GM12892 (cell line): ENCODE measurements at places on chromosomes 6 and 20.

- DNase-seq = no peak
Observed at GRCh38 chr6:155310596-155310995, 3.7 kb downstream of the TFB1M start.

DNA sequence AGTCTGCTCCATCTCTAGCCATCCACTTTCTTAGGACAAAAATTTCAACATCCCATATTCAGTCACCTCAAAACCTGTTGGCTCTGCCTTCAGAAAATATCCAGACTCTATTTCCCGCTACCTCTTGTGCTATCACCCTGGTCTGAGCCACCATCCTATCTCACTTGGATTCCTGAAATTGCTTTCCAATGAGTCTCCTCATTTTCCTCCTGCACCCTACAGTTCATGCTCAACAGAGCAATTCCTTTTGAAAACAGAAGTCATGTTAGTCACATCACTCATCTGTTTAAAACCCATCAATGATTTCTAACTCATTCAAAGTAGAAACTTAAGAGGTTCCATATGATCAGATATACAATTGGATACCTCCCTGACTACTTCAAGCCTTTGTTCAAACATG lies 229.9 kb downstream of the ADGRG6 start:
- no peak for DNase-seq

- DNase-seq = no peak
Observed at GRCh38 chr6:25925876-25926275, 4.6 kb downstream of the SLC17A2 start.

GRCh38 chr6:331622-332521 lies 39.6 kb downstream of the DUSP22 start:
- no peak for DNase-seq

- no peak for DNase-seq
Observed at GRCh38 chr6:29631860-29632731, 887 bp downstream of the GABBR1 start.

DNA sequence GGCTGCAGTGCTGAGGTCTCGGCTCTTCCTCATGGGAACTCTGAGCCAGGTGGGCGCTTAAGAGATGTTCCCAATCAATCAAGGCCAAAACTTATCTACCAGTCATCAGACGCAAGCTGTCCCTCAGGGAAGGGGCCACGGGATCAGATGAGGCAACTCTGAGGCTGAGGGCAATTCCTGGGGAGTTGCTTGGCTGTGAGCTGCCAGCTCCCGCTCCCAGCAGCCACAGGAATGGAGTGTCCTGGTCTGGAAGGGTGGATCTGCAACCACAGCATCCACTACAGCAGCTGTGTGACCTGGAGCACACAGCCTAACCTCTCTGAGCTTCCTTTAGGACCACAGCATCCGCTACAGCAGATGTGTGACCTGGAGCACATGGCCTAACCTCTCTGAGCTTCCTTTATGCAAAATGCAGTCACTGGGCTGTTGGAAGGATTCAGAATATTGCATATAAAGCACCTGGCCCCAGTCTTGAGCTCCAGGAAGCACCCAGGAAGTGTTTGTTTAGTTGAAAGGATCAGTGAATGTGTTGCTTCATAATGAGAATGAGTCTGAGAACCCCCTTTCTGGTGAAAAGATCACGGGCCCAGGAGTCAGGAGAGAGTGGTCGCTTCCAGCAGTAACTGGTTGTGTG lies 60.9 kb downstream of the TFAP2C start:
- DNase-seq = no peak

DNA sequence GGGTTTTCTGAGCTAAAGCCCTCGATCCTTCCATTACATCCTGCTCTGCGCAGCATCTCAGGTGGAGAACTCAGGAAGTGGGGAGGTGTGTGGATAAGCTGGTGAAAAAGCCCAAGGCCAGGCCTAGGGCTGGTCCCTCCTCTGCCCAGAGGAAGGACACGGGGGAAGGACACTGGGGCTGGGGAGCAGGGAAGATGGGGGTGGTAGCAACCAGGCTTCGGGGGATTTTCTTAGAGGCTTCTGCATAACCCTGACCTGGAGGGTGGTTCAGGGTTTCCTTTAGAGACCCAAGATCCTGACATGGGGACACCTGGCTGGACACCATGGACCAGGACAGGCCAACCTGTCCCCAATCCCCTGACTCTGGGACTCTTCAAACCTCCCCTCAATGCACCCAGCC lies 37.9 kb downstream of the SUN5 start:
- DNase-seq = no peak
